ENCODE measurements at places on chromosomes 13 and 19.

DNA sequence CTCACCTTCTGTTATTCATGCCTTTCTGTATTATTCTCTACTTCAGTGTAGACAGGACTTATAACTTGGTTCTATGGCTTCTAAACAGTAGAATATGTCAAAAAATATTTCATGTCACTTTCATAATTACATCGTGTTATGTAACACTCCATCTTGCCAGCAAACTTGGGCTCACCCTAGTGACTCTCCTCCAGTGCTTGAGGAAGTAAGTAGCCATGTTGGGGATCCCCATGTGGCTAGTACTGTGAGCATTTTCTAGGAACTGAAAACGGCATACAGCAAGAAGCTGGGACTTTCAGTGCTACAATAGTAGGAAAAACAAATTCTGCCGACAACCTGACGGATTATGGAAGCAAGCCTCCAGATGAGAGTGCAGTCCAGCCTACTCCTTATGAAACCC is 495.6 kb downstream of the SLITRK6 start:
- no peak for DNase-seq

GRCh38 chr19:14383661-14384555 is 2.7 kb downstream of the ADGRE5 start:
- peak; percentile 46 for DNase-seq

- peak; percentile 34 for DNase-seq
Observed at GRCh38 chr19:7868671-7869452, 5.3 kb downstream of the PRR36 start.

DNA sequence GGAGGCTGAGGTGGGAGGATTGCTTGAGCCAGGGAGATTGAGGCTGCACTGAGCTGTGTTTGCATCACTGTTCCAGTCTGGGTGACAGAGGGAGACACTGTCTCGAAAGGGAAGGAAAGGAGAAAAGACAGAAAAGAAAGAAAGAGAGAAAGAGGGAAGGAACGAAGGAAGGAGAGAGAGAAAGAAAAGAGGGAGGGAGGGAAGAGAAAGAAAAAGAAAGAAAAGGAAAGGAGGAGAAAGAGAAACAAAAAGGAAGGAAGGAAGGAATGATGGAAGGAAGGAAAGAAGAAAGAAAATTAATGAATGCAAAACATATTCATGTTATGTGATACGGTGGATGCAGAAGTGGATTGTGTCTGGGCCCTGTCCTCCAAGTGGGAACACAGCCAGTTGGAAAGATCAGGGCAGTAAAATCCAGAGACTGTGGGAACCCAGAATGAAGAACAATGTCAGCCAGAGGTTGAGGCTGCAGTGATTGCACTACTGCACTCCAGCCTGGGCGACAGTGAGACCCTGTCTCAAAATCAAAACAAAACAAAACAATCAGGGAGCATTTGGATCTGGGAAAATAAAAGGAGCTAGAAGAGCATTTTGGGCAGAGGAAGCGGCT is 6.2 kb downstream of the PHLDB3 start:
- no peak for DNase-seq

DNA sequence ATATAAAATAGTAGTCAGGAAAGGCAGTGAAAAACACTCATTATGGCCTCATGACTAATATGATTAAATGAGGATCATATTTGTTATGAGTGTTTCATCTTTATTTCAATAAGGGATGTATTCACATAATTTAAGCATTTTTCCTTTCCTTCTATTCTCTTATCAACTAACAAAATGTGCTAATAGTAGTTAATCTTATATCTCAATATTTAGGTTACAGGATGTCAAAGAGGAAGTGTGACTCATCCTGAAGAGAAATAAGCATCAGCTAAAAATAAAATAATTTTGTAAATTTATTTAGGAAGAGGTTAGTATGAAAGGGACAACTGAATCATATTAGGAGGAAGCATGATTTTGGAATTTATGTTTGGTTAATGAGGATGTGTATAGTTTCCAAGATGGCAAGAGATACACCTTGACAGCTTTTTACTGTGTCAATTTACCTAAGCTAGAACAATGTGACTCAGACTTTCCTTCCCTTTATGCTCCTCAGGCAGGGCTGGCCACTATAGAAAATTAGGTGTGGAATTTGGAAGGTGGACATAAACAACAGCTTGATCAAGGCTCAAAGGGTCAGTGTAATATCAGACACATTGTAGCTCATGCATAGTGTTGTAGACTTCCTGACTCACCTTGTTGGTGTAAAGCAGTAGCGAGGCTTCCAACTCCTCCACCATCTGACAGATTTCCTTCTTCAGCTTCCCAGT is 172.7 kb downstream of the SLITRK1 start:
- DNase-seq: no peak

GRCh38 chr13:47135800-47136503 is 239.1 kb upstream of the HTR2A start:
- DNase-seq: no peak

DNA sequence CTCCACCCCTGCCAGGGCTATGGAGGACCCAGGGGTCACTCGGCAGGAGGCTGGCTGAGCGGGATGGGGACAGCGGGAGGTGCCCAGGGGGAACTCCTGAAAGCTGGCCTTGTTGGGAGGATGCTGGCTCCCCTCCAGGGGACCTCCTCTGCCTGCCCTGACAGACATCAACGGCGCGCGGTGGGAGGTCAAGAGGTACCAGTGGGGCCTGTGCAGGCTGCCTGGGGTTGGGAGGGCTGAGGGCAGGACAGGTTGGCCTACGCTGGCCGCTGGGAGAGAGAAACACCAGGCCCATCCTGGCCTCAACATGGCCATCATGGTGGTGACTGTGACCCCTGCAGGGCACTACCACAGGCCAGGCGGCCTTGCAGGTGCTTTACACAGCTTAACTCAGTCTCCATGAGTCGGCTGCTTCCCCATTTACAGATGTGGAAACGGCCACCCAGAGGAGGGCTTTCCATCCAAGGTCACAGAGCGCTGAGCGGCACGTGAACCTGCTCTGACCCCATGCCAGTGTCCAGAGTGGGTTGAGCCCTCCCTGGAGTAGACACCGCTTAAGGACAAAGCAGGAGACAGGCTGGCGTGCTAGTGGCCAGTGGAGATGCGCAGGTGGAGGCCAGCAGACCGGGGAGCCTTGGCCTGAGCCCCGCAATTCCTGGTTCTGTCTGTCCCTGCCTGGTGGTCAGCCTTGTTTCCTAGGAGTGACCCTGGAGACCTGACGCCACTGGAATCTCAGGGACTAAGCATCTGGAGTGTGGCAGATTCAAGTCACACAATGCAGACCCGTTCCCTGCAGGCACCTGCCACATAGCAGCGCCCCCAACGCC is 27.6 kb downstream of the CEBPG start:
- no peak for DNase-seq

DNA sequence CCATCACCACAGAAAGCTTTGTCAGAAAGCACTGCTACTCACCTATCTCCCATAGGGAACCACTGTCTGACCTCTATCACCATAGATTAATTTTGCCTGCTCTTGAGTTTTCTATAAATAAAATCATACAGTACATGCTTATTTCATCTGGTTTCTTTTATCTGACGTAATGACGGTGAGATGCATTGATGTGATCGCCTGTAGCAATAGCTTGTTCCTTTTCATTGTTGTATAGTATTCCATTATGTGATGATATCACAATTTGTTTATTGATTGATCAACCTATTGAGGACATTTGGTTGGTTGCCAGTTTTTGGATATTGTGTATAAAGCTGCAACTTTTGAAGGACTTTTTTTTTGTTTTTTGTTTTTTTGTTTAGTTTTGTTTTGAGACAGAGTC is 51.9 kb upstream of the ADGRE1 start:
- no peak for DNase-seq

- DNase-seq: no peak
Observed at GRCh38 chr13:51096131-51096530, 14.9 kb downstream of the C13orf42 start.

DNA sequence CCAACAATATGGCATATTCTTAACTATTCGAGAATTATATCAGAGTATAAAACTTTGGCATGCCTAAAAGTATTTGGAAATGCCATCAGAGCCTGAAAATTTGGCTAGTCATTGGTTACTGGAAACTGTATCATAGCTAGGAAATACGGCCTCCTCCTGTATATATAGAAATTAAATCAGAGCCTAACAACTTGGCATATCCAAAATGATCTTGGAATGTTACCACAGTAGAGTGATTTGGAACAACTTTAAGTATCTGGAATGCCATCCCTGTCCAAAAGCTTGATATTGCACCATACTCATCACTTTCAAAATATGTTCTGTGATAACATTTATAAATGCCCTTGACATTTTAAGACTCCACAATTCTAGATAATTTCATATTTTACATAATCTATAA is 335.8 kb downstream of the SLITRK1 start:
- DNase-seq: no peak

GRCh38 chr19:48395170-48395455 is 1.6 kb downstream of the GRIN2D start:
- DNase-seq: no peak

- DNase-seq: no peak
Observed at GRCh38 chr13:114259974-114260373, 21.4 kb upstream of the UPF3A start.

DNA sequence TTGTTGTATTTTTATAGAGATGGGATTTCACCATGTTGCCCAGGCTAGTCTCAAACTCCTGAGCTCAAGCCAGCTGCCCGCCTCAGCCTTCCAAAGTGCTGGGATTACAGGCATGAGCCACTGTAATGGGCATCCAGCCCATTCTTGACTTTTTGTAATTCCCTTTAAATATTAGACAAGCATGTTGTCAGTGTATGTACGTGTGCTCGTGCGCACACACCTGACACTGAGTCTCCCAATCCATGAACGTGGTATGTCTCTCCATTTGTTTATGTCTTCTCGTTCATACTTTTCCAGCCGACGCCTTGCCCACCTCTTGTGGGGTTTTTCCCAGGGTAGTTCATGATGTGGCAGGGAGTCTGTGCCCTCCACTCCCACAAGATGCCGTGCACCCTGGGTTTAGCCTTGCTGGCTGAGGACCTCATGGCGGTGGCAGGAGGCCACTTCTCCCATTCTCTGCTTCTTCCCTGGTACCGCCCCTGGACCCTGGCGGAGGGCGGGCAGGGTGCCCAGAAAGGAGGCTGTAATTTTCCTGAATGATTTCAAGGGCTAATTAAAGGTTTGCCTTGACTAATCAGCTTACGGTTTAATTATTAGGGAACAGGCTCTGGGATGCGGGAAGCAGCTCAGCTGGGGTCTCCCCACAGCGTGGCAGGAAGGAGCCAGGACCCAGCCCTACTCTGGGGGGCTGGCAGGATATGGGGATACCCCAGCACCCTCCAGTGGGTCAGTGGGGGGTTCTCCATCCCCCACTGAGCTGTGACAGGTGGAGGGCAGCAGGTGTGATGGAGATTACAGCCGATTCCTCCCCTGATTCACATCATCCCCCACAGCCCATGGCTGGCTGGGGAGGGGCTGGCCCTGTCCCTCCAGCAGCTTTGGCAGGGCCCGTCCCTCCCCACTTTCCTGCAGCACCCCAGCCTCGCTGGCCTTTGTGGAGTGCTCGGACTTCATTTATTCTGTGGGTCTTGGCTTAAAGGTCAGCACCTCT is 12.9 kb downstream of the PAK4 start:
- DNase-seq: no peak

DNA sequence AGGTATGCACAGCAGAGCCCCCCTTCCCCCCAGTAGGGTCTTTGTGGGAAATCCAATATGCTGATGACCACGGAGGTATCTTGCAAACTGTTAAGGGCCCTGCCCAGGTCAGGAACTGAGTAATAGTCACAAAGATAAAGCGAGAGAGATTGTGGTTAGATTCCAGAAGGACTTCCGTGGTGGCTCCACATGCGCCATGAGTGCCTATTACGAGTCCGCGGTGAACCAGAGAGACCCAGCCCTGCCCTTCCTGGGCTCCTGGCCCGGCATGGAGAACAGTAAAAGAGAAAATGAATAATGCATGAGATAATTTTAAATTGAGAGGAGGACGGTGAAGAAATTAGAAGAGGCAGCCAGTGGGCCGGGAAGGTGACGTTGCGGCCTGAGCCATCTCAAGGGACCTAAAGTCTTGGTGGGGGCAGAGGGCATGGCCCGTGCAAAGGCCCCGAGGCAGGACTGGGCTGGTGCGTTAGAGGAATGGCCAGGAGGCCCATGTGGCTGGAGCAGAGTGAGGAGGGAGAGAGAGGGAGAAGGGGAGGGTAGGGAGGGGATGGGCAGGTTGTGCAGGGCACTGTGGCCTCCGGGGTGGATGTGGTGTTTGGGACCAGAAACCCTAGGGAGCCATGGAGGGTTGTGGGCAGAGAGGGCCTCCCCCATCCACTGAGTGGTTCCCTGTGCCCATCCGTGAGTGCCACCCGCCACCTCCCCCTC is 46.6 kb upstream of the NFIC start:
- no peak for DNase-seq

GRCh38 chr13:95585867-95586266 is 33.3 kb downstream of the CLDN10 start:
- no peak for DNase-seq

DNA sequence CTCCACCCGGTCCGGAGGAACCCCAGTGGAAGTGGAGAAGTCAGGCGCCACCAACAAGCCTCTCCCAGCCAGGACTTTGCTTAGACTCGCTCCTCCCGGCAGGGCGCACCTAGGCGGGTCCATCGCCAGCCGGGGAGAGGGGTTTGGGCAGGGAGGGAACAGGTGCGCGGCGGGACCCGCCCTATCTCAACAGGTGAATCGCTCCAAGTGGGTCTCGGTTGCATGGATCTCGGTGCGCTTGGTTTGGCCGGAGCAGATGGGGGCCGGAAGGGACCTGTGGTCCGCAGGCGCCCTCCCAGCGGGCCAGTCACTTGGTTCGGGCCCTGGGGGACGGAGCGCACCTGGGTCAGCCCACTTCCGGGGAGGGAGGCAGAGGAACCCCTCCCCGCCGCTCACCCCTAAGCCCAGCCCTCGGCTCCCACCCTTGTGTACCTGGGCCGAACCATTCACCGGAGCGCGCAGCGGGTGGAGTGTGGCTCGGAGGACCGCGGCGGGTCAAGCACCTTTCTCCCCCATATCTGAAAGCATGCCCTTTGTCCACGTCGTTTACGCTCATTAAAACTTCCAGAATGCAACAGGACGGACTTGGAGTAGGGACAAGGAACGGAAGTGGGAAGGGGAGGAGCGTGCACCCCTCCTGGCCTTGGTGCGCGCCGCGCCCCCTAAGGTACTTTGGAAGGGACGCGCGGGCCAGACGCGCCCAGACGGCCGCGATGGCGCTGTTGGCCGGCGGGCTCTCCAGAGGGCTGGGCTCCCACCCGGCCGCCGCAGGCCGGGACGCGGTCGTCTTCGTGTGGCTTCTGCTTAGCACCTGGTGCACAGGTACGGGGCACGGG is at the start of gene LSR:
Gene LSR, plus strand, starts transcription at position 693 of the 836 bp plus-strand sequence. Its CDS starts 21 bp downstream, at position 714.
- no peak for DNase-seq

DNA sequence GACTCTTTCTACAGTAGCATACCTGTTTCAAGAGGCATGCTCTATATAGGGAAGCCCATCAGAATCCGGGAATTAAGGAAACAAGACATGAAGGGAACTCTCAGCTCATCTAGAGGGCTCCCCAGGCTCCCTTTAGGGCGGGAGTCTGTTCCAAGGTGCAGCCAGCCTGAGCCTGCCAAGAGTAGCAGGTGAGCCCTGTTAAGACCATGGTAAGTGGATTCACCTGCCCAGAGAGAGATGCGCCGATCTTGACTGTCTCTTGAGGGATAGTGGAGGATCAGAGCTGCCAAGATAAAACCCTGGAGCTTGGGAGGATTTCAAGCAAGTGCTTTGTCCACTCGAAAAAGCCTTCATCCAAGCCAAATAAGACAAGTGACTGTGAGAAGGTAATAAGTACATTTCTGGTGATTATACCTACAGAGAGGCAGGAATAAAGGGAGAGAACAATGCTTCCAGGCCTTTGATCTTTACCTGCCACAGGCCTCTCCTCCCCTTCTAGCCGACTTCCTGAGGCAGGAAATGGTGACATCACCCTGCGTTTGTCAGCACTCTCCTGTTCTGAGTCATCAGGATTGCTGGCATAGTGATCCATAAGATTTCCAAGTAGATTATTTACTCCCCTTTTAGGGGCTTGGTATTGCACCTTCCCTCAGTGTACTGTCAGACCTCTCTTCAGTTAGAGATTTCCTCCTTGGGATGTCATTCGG is 31.5 kb downstream of the KLF5 start:
- DNase-seq: peak; percentile 82
